ENCODE measurements at places on chromosomes 1 and 21.

GRCh38 chr1:161244888-161245287 is 6.9 kb upstream of the NR1I3 start:
- DNase-seq = no peak

DNA sequence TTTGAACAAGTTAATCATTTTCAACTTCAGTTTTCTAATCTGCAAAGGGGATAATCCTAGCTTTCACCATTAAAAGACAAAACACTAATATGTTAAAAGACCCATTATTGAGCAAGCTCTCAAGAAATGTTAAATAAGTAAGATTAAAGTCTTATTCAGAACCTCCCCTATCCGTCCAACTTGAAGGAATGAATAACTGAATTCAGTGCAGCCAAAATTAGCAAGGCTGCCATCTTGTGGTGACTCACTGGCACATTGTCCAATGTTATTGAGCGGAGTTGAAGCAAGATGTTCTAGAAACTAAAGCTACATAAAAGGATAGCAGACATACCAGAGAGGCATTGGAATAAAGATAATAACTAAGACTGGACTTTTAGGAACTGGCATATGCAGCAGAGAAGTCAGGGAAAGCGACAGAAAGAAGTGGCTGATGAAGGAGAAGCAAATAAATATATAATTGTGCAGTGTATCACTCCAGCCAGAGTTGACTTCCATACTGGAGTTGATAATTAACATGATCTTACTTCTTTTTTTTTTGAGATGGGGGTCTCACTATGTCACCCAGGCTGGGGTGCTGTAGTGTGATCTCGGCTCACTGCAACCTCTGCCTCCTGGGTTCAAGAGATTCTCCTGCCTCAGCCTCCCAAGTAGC is 8.2 kb upstream of the CAP1 start:
- DNase-seq = peak; percentile 71

GRCh38 chr1:168485048-168485447 is 58.7 kb downstream of the XCL2 start:
- no peak for DNase-seq

- no peak for DNase-seq
Measured at GRCh38 chr21:39350094-39351005, 1.5 kb upstream of the HMGN1 start.

- no peak for DNase-seq
Measured at GRCh38 chr1:188615321-188615720, 1786.6 kb downstream of the PLA2G4A start.

- DNase-seq = no peak
Measured at GRCh38 chr1:163870666-163871065, 548.9 kb downstream of the NUF2 start.

DNA sequence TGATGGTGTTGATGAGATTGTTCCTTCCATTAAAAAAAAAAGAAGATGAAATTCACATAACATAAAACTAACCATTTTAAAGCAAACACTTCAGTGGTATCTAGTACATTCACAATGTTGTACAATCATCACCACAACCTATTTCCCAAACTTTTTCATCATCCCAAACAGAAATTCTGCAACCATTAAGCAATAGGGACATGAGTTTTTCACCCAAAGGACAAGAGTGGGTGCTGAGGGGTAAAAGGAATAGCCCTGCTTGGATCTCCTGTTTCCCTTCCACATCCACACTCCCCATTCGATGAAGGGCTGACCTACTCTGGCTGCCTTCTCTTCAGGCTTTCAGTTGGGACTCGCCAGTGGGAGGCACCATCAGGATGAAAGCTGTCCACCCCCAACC is 59.3 kb downstream of the SLC9A1 start:
- DNase-seq = no peak

- no peak for DNase-seq
Measured at GRCh38 chr21:25936776-25937175, 202.0 kb downstream of the GABPA start.
